ENCODE measurements at places on chromosomes 3 and 15. TPM values are rescaled to one million over a fixed set of nuclear protein-coding genes. Genes with fewer than 3 reads are reported as not detected.
A peak's percentile ranks its signal among the peaks of the same experiment; 100 is the strongest.

DNA sequence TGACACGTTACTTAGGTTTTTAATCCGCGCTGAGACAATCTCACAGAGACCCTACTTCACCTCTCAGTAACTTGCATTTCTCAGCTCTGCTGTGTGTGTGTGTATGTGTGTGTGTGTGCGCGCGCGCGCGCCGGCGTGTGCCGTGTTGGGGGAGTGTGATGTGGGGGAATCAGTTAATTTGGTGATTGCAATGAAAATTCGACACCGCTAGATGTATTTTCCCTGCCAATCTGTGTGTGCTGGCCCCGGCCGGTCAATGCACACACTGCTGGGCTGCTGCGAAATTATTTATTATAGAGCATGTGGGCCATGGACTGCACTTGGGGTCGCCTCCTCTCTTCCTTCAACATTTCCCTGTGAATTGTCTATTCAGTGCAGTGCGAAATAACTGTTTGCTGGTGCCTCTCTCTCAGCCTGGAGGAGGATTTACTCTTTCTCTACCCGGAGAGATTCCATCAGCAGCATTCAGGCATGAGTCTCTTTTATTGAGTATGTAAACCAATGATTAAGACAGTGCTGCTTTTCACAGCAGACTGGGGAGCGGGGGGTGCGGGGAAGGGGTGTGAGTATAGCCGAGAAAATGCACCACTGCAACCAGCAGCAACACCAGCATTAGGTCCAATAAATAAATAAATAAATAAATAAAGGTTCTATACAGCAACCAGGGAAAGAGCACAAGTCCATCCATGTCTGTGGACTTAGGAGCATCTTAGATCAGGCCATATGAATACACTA, 2.9 kb downstream of the CADM2 start:
- H3K4me1 ChIP-seq = peaks cover 20% of the 10 kb centered on the region
- DNase-seq = no peak
- no peak overlapping the region for H3K27ac ChIP-seq

DNA sequence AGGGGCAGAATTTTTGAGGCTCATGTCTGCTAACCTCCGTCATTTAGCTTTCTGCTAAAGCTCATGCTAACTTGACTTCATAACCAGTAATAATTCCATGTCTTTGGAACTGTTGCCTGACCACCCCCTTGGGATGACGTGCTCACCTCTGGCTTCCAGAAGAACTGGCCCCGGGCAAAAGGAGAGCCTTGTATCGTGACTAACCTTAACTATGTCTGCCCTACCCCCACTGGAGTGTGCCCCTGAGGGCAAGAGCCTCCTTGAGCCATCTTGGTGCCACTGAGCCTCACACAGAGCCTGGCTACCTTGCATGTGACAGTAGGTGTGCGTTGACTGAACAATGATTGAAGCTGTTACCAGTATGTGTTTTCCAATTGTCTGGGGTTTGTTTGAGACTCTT, 4.7 kb downstream of the LRRK1 start:
- peaks cover 4% of the 10 kb centered on the region for H3K36me3 ChIP-seq
- no peaks in the 10 kb centered on the region for H3K4me1 ChIP-seq
- DNase-seq = peak; percentile 32
- H3K27ac ChIP-seq = no peak overlapping the region

- H3K4me3 ChIP-seq = no peak overlapping the region
- H3K36me3 ChIP-seq = no peaks in the 10 kb centered on the region
- no peak overlapping the region for H3K27ac ChIP-seq
- peaks cover 34% of the 10 kb centered on the region for H3K27me3 ChIP-seq
These were observed 33.8 kb downstream of the ZIC4 start for GRCh38 chr3:147372525-147373027.

GRCh38 chr3:67897351-67898336, 243.2 kb upstream of the SUCLG2 start:
- H3K27me3 ChIP-seq = no peaks in the 10 kb centered on the region
- no peak overlapping the region for H3K27ac ChIP-seq
- H3K4me1 ChIP-seq = no peaks in the 10 kb centered on the region
- H3K4me3 ChIP-seq = no peak overlapping the region
- H3K36me3 ChIP-seq = no peaks in the 10 kb centered on the region

- no peak overlapping the region for H3K27ac ChIP-seq
- no peak for DNase-seq
- no peaks in the 10 kb centered on the region for H3K4me1 ChIP-seq
- H3K4me3 ChIP-seq = no peak overlapping the region
- H3K27me3 ChIP-seq = no peaks in the 10 kb centered on the region
These were observed 361.4 kb downstream of the PDCD6IP start for GRCh38 chr3:34159613-34160420.

GRCh38 chr15:83200162-83200561, 7.5 kb downstream of the HDGFL3 start:
- no peak overlapping the region for H3K27ac ChIP-seq
- no peak for DNase-seq
- H3K4me3 ChIP-seq = no peak overlapping the region
- no peaks in the 10 kb centered on the region for H3K27me3 ChIP-seq

- no peak overlapping the region for H3K27ac ChIP-seq
- no peak for DNase-seq
- no peaks in the 10 kb centered on the region for H3K4me1 ChIP-seq
- H3K36me3 ChIP-seq = no peaks in the 10 kb centered on the region
These were observed 711.7 kb downstream of the EDEM1 start for GRCh38 chr3:5899014-5899761.

GRCh38 chr15:64624242-64624641, 151.1 kb downstream of the RBPMS2 start:
- DNase-seq = no peak
- no peak overlapping the region for H3K4me3 ChIP-seq
- no peaks in the 10 kb centered on the region for H3K27me3 ChIP-seq
- H3K27ac ChIP-seq = no peak overlapping the region

DNA sequence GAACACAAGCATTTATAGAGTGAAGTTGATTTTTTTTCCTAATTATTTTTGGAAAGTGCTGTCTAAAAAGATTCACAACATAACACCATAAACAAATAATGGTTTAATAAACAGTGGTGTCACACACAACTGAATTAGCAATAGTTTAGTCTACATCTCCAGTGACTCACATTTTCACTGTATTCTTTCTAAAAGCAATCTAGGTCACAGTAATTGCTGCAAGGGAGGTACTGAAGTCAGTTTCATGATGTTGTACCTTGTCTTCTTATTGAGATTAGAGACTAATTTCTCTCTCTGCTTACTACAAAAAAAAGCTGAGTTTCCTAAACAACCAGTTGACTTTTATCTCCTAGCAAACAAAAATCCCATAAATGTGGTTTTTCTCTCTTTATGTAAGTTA, 29.6 kb downstream of the PLSCR4 start:
- no peaks in the 10 kb centered on the region for H3K4me1 ChIP-seq
- H3K36me3 ChIP-seq = no peaks in the 10 kb centered on the region
- no peak overlapping the region for H3K4me3 ChIP-seq

DNA sequence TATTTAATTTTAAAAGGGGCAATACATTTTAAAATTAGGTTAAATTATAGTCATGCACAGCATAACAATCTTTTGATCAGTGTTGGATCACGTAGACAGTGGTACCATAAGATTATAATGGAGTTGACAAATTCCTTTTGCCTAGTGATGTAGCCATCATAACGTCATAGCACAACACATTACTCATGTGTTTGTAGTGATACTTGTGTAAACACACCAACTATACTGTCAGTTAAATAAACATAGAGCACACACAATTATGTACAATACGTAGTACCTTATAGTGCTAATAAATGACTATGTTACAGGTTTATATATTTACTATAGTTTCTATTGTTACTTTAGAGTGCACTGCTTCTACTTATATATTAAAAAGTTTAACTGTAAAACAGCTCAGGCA, 31.2 kb downstream of the FOXB1 start:
- no peak overlapping the region for H3K4me3 ChIP-seq
- H3K36me3 ChIP-seq = no peaks in the 10 kb centered on the region
- H3K27ac ChIP-seq = no peak overlapping the region
- H3K4me1 ChIP-seq = no peaks in the 10 kb centered on the region
- no peaks in the 10 kb centered on the region for H3K27me3 ChIP-seq

SAMD7 gene
- total RNA-seq = not detected
